Natural killer cell (primary cell): ENCODE measurements at places on chromosomes 4 and X.

DNA sequence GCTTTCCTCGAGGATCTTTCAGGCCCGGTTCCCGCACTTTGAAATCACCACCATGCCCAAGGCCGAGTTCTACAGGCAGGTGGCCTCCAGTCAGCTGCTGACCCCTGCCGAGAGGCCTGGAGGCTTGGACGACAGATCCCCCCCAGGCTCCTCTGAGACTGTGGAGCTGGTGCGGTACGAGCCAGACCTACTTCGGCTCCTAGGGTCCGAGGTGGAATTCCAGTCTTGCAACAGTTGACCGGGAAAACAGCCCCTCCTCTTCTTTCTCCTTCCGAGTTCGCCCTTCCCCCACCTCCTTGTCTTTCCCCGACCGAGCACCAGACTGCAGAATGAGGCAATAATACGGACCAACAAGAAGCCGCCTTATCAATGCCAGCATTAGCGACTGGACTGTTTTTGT, 54.4 kb downstream of the ELF4 start:
- no peak for DNase-seq

GRCh38 chr4:95232358-95233156, 316.2 kb downstream of the UNC5C start:
- DNase-seq, result no peak

DNA sequence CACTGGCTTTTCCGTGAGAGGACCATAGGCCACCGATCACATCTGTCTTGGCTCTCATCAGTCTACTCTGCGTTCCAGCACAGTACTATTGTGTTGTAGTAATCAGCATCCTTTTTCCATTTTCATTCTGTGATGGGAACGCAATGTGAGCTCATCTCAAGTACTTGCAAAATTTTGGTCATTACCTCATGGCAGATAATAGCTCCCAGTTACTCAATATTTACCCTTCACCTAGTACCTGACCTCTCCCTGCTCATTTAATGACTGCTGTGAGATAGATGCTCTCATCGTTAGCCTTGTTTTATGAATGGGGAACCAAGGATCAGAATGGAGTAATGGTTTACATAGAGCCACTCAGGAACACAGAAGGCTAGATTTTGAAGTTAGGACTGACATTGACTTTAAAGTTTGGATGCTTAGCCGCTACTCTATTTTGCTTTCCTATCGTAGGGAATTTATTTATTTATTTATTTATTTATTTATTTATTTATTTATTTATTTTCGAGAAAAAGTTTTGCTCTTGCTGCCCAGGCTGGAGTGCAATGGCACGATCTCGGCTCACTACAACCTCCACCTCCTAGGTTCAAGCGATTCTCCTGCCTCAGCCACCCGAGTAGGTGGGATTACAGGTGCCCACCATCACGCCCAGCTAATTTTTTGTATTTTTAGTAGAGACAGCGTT, 6.5 kb upstream of the GPR101 start:
- DNase-seq, result no peak

DNA sequence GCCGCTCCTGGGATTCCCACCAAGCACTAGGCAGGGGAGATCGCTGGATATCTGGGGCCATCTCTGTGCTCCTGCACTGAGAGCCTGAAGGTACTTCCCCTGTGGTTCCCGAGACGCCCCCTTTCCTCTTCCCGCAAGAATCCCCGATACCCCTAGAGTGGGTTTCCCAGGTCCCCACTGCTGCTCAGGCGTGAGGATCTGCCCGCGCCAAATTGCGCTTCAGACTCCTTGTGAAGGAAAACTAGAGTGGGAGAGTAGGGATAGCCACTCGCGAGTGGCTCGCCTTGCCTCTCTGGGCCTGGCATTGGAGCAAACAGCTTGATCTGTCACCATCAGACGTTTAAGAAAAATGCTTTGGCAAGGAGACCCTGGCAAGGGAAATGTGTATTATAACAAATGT, 1.5 kb downstream of the IL1RAPL2 start:
- no peak for DNase-seq

DNA sequence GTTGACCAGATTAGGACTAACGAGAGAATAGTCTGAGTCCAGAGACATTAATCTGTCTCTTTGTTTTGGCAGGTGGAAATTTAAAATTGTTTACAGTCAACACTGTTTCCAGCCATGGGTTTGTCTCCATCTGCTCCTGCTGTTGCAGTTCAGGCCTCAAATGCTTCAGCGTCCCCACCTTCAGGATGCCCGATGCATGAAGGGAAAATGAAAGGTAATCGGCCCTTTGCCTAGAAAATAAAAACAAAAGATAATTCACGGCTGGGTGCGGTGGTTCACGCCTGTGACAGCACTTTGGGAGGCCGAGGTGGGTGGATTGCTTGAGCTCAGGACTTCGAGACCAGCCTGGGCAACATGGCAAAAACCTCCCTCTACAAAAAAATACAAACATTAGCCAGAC, 815 bp downstream of the HCCS start:
- no peak for DNase-seq

DNA sequence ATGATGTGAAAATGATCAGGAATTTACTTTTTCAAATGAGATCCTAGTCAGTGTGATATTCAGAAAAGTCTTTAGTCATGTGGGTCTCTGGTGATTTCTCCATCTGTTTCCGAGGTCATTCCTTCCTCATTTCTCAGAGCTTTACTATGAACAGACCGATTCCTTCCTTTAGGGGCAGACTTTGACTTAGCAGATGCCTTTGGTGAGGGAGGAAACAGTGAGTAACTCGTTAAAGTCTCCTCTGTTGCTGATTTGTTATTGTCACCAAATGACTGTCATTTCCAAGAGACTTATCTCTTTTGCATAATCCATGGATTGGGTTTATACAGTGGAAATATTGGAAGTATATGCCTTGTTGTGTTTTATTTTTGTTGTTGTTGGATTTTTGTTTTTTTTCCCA, 76.2 kb upstream of the CD99 start:
- DNase-seq, result no peak

DNA sequence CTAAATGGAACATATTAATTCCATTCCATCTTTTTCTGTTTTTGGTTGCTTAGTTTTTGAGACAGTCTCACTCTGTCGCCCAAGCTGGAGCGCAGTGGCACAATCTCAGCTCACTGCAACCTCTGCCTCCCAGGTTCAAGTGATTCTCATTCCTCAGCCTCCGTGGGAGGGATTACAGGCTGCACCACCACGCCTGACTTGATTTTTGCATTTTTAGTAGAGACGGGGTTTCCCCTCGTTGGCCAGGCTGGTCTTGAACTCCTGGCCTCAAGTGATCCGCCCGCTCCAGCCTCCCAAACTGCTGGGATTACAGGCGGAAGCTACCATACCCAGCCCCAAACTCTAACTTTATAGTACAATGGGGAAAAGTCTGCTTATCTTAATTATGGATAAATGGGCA, 11.2 kb downstream of the HNRNPD start:
- no peak for DNase-seq

DNA sequence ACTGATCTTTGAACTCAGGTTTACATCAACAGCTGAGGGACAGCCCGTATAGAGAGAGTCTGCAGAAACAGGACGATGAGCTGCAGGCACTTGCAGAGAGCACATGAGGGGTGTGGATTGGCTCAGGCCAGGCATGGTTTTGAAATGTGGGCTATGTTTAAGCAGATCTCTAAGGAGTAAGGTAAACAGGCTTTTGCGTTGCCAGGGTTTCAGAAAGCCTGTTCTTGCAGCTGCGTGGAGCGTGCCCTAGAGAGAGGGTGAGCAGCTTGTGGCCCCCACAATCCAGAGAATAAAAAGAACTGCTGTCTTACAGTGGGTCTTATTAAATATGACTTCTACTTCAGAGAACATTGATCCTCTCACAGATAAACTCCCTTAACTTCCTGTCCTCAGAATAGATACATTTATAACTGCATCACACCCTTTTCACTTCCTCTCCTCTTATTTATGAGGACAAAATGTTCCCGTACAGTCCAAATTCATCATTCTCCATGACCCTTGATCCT, 64.1 kb downstream of the TMA16 start:
- DNase-seq, result no peak

DNA sequence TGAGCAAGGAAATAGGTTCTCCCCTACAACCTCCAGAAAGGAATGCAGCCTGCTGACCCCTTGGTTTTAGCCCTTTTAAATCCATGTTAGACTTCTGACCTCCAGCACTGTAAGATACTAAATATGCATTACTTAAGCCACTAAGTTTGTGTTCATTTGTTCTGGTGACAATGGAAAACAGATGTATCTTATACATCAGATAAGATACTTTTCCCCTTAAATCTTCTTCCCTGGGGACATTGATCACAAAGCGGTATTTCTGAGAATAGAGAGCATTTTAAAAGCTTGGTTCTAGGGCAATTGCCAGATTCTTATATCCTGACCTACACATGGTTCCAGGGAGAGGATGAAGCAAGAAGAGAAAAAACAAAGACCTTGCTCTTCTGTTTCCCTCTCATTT, 6.5 kb upstream of the TMEM184C start:
- DNase-seq, result no peak

- no peak for DNase-seq
Observed at GRCh38 chr4:25095837-25096236, 64.4 kb downstream of the SEPSECS start.

GRCh38 chr4:174919886-174920423, 1.8 kb downstream of the ADAM29 start:
- no peak for DNase-seq

GRCh38 chr4:71445811-71446210, 107.0 kb downstream of the SLC4A4 start:
- DNase-seq, result no peak

DNA sequence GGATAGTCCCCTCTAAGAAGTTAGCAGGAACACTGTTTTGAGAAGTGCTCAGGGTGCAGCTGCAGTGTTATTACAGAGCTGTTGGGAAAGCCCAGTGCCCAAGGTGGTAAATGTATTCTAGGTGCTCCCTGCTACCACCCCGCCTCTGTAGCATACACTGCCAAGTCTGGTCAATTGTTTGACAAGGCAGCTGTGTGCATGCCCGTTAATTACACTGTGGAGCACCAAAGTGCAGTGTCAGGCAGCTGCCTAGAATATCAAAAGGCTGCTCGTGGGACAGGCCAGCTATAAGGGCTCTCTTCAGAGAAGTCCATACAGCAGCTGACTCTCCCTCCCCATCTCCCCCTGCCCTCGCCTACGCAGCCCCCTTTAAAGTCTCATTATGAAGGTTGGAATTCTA, 99.9 kb upstream of the KLHL13 start:
- DNase-seq, result no peak
